ENCODE measurements at places on chromosomes 3 and 15.
A peak's percentile ranks its signal among the peaks of the same experiment; 100 is the strongest.

- peak; percentile 6 for DNase-seq
These were observed 41.0 kb upstream of the IREB2 start for GRCh38 chr15:78396976-78397375.

DNA sequence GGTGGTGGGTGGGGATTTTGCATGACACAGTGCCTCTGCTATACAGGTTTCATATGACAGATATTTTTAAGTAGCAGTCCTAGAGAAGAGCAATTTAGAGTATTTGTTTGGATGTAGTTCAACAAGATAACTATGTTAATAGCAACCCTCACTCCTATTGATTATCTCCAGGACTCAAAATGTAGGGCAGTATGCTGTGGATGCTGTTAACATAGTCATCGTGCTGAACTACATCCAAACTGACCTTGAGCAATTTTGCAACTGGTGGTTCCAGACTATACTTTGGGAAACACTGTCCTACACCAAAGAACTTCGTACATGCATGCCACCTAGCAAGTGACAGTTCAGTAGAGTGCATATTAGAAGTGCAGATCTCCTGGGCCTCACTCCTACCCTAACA, 117.6 kb downstream of the IL5RA start:
- DNase-seq: no peak

DNA sequence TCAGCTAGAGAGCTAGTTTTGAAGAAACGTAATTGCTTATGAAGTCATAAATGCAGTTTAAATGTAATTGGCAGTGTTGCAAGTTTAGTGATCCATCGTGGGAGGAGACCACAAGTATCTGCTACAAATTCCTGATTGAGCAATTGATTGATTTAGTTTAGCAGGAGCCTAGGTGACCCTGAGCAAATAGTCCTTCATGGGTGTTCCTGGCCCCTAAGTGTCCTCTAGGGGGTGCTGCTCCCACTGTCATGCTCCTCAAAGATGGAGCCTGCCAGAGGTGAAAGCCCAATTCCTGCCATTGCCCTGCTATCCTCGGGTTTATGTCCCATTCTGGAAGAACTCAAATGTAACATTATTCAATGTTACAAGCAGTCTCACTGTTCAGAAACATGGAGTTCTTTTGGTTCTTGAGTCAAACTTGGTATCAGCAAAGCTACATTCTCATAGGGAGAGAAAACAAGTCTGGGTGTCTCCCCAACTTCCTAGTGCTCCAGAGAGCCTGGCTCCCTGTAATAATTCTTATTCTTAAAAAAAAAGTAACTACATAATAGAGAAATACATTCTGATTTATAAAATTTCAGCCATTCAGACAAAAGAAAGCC, 29.8 kb upstream of the SENP5 start:
- DNase-seq: peak; percentile 77

GRCh38 chr15:31403606-31404005, 77.0 kb downstream of the KLF13 start:
- no peak for DNase-seq

- no peak for DNase-seq
These were observed 5.8 kb downstream of the CELSR3 start for GRCh38 chr3:48656841-48657281.

- no peak for DNase-seq
These were observed 70.3 kb upstream of the BBX start for GRCh38 chr3:107452436-107452835.

DNA sequence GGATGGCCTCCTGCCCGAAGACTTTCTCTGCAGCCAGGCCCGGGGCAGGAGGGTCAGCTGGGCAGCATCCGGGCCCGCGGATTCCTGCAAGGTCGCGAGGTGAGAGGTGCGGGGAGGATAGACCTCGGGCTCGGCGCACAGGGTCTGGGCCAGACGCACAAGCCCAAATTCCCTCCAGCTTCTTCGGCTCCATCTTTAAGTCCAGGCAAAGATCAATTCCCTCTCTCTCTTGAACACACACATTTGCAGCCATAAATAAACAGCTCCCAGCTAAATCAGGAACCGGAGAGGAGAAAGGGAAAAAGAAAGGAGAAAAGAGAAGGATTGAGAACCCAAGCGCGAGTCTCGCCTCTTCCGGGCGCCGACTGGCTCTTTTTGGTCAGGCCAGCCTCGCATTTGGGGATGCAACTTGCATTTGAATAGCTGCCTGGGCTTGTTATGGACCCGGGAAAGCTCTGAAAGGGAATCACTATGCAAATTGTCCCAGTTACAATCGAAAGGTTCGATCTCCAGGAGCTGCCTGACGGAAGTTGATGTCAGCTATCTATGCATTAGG, 14.5 kb upstream of the ONECUT1 start:
- no peak for DNase-seq

GRCh38 chr15:95226835-95227234, 995.5 kb downstream of the MCTP2 start:
- DNase-seq: no peak

- DNase-seq: peak; percentile 49
These were observed 31.6 kb upstream of the PYGO1 start for GRCh38 chr15:55619783-55620182.

- no peak for DNase-seq
These were observed 17.2 kb upstream of the SPG21 start for GRCh38 chr15:65006876-65007275.
